ENCODE measurements at places on chromosomes 7 and 10.

GRCh38 chr7:1742555-1743303 lies 72.7 kb downstream of the ELFN1 start:
- DNase-seq, result peak; percentile 46

- no peak for DNase-seq
Observed at GRCh38 chr7:4208086-4208485, 474.0 kb upstream of the FOXK1 start.

- no peak for DNase-seq
Observed at GRCh38 chr7:25134358-25135010, 9.4 kb upstream of the CYCS start.

GRCh38 chr7:149496642-149497391 lies 792 bp downstream of the ZNF746 start:
- DNase-seq, result peak; percentile 19

Data from NCI-H460 (cell line).